ENCODE measurements at places on chromosomes 4 and X.

- no peak for DNase-seq
These were observed 28.6 kb downstream of the RNF175 start for GRCh38 chr4:153731239-153731638.

- DNase-seq = no peak
These were observed 263.1 kb downstream of the PTTG2 start for GRCh38 chr4:38223306-38223705.

DNA sequence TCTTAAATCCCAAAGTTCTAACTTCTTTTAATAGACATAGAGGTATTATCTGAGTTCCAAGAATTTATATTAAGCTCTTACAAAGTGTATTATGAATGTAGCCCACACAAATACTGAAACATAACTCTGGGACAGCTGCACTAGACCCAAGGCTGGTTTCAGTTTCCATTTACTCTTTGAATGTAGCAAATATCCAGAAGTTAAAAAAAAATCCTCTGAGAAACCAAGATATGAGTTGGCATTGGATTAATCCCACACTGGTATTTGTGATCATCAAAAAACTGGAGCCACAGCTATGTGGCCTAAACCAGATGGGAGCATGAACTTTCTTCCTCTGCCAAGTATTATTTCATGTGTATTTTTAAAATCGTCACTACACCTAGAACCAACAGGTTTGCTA, 23.6 kb upstream of the SMPX start:
- no peak for DNase-seq

DNA sequence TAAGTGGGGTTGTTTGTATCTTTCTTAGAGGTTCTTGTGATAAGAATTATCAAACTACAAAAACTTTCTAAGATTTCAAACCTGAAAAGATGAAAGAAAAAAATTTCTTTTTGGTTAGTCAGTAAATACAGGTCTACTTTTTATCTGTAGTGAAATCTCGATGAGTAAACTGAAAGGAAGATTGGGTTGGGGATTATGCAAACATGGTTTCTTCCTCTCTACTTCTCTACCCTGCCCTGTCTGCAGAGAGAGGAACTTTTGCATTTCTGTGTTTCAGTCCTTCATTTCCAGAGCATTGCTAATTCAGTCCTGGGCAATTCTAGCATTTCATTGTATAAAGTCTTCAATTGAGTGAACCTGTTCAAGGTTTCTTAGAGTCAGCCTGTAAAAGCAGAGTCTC, 51.6 kb upstream of the IL2 start:
- no peak for DNase-seq

DNA sequence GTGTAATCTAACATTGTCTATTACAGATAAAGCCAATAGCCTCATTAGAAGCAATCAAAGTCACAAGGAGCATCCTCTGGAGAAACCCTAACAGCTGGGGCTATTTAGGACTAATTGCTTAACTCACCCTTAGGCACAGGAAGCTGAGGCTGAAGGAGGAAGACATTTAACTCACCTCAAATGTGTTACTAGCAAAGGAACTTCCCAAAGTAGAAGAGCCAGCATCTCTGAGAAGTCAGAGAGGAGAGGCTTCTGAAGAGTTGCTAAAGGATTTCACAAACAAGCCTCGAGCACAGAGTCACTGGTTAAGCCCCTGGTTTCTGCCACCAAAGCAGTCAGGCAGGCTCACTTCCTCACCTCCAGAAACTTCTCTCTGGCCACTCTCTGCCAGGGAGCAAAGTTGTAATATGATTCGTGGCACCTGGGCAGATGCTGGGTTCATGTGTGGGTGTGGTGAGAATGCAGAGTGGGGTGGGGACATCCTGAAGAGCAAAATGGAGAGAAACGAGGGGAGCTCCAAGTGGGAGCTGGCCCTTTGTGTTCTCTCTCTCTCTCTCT, 201.3 kb downstream of the HS6ST2 start:
- DNase-seq = no peak

DNA sequence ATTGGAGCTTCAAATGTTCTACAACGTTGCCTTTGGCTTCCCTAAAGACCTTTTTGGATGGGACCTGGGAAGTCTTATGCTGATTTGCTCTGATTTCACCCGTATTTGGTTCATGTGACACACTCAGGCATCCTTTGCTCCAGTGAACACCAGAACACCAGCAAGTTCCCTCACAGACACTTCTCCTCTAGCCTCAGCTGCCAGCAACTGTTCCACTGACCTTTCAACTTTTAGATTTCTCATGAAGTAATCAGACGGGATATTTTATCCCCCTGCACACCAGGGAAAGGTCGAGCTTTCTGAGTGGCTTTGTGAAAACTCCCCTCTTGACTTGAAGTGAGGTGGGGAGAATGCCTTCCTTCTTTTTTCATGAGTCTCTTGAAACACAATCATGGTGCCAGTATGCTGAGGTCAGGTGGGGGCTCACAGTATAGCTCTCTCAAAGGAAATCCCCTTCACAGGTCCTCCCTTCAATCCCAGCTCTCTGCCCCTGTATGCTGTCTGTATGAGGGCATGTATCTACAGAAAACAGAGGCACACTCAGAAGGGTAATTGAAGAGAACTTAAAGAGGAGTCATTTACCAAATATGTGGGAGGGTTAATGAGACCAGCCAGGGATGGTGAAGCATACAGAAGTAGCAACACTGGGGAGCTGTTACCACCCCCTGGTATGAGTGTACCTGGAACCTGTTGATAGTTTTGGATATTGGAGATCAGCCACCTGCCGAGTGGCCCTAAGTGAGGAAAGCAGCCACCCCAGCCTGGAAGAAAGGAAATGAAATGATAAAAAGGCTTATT, 62.7 kb downstream of the FGFBP1 start:
- no peak for DNase-seq

GRCh38 chrX:70504772-70505450, 60.3 kb downstream of the DLG3 start:
- no peak for DNase-seq

DNA sequence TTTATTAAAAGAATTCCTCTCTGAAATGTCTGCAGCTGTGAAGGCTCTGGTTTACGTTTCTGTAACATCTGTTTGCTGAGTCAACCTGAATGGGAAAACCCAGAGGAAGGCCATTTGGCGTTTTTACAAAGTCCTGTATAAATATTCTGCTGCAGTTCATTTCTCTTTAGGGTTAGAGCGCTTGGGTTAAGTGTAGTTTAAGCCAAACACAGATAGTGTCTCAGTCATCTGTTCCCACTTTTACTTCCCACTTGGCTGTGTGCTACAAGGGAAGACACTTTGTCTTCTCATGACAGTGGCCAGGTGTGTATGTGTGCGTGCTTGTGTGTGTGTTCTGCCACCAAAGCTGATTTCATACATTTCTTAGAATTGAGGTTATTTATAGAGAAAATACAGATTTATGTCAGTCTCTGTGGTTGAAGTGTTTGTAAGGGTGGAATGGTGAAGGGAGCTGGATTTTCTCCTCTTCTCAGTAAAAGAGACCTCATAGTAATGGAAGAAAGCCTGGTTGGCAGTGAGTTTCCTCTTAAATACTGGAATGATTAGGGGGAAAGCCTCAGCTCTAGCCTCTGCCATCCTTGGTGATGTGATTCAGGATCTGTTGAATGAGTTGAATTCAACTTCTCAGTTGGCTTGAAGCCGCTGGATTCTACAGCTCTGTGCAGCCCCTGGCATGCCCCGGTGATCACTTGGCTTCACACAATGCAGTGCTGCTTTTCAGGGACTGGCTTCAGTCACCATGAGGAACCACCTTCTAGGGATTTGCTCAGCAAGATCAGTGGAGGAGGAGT, 50.6 kb downstream of the JADE1 start:
- no peak for DNase-seq

DNA sequence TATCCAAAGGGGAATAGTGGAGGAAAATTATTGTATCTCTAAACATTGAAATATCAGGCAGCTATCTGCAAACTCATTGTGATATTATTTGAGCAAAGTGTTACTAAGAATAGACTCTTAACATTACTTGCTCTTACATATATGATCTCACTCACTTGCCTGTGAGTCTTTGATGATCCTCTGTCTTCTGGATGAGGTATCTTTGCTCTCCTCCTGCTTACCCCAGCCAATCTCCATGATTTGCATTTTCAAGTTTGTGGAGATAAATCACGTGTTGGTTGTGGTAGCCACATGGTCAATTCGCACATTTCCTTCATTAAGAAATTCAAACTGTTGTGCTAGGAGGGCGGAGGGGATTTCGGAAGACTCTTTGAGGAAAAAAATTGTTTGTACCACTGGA, 169.9 kb upstream of the S100G start:
- no peak for DNase-seq

DNA sequence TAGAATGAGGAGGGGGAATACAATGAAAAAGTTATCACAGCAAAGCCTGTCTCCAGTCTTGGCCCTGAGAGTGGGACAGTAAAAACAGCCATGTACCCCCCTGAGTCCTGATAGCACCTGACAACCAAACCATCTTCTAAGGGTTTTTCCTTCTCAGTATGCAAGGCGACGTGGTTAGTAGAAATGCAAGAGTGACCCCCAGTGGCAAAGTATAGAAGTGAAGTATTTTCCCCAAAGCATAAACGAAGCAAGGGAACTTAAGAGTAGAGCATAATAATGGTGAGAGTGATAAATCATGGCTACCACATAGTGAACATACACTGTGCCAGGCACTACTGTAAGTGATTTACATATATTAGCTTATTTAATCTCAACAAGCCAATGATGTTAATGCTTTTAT, 52.8 kb downstream of the FAM47C start:
- DNase-seq = no peak

GRCh38 chr4:109432696-109433095, 919 bp upstream of the SEC24B start:
- DNase-seq = no peak

Measured in stimulated activated CD8-positive, alpha-beta memory T cell treated with anti-CD3 and anti-CD28 coated beads, Interleukin-15, amount 100 ng/mL, for 4 hours (primary cell).